ENCODE measurements at places on chromosomes 6 and 20.

DNA sequence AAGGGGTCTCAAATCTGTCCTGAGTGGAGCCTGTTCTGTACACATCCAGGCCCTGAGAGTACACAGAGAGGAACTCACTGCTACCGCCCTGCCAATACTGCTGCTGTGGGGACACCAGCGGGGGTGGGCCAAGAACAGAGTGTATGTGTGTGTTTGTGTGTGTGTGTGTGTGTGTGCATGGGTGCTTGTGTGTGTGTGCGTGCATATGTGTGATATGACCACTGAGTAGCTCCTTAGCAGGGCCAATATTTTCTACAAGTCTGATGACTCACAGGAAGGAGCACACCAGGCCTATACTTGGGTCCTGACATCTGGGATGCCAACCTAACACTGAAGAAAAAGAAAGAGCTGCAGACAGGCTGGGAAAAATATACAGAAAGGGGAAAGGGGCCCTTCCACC is 1.4 kb downstream of the RAET1E start:
- DNase-seq, result no peak

DNA sequence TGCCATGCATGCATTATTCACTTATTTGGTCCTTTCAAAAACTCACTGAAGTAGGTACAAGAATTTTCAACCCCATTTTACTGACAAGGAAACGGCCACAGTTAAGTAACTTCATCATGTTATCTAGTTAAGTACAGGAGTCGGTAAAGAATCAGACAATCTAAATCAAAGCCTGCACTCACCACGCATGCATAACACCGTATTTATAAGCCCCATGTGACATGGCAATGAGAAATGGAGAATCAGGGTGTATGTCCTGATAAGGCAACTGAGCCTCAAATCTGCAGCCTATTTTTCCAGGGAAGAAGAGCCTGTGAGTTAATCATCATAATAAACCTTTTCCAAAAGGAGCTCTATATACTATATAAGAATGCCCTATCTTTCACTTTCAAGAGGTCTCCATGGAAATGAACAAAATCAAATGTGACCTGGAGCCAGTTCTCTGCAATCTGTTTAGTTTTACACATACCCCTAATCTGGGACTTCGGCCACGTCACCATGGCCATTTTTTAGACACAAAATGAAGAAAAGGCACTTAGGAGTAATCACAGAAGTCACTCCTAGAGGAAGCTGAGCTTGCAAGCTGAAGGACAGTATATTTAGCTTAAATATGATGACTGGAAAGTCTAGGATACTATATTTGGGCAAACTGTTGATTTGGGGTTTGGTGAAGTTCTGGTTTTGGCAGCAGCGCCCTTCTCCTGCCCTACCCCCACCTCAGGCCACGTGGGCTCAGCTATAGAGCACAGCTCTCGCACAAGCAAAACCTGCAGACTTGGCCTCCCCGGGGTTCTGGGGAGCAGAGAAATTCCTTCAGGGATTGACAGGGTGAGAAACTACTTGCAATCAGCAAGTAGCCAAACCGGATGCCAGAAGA is 19.2 kb downstream of the TRAM2 start:
- DNase-seq, result no peak

- DNase-seq, result no peak
These were observed 74.0 kb downstream of the ZBTB2 start for GRCh38 chr6:151317103-151317994.

DNA sequence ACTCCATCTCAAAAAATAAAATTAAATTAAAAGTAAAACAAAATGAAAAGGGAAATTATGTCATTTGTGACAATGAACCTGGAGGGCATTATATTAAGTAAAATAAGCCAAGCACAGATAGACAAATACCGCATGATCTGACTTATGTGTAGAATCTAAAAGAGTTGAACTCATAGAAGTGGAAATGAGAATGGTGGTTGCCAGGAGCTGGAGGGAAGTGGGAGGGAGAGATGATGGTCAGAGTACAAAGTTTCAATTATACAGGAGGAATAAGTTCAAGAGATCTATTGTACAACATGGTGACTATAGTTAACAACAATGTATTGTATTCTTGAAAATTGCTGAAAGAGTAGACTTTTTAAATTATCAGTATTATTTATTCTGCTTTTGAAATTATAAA is 183.4 kb downstream of the ID4 start:
- no peak for DNase-seq

DNA sequence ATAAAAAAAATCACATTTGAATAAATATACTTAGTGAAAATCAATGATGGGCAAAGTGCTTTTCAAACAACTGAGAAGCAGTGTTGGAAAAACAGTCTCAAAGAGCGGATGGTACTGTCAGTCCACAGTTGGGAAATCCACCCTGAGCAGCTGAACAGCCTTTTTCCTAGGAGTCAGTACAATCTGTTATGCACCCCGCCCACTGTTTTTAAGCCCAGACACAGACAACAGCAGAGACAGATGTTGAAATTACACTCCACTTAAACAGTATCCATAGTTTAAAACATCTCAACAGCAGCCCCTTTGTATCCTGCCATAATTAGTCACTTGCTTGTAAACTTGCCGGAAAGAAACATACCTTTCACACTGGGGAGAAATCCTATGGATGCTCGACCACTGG is 372 bp downstream of the KIAA0408 start:
- DNase-seq, result no peak

GRCh38 chr6:52385074-52385473 is 23.1 kb downstream of the PAQR8 start:
- DNase-seq, result no peak

GRCh38 chr6:126227833-126228702 is 111.8 kb upstream of the CENPW start:
- peak; percentile 33 for DNase-seq

- DNase-seq, result no peak
These were observed 56.8 kb downstream of the PREP start for GRCh38 chr6:105346052-105346451.

DNA sequence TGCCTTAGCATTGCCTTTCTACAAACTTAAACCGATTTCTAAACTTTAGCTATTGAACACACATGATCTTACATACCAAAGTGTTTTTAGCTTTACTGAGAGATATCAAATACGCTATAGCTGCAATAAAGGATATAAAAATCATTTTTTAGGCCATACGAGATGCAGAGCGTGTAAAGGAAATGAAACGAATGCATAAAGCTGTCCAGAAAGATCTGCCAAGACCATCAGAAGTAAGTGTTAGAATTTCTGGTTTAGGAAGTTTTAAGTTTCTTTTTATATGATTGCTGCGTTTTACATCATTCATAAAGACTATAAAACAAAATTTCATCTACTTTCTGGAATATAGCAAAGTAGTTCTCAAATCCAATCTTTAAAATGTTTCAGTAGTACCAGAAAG is 38.4 kb downstream of the CDC5L start:
- DNase-seq, result no peak

DNA sequence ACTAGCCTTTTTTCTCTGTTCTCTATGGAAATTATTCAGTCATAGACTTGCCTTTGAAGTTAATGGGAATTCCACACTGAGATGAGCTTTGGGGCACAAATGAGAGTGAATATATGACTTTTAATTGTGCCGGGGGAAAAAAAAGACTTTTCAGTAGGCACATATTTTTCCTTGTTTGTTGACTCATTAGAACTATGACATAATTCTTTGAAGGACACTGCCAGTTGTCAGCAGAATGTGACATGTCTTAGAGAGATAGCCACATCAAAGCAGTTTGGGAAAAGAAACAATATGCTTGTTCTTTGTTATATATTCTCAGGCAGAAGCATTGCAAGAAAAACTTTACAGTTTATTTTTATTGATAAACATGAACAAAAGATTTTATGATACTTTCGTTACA is 138.3 kb downstream of the COL9A1 start:
- DNase-seq, result no peak

DNA sequence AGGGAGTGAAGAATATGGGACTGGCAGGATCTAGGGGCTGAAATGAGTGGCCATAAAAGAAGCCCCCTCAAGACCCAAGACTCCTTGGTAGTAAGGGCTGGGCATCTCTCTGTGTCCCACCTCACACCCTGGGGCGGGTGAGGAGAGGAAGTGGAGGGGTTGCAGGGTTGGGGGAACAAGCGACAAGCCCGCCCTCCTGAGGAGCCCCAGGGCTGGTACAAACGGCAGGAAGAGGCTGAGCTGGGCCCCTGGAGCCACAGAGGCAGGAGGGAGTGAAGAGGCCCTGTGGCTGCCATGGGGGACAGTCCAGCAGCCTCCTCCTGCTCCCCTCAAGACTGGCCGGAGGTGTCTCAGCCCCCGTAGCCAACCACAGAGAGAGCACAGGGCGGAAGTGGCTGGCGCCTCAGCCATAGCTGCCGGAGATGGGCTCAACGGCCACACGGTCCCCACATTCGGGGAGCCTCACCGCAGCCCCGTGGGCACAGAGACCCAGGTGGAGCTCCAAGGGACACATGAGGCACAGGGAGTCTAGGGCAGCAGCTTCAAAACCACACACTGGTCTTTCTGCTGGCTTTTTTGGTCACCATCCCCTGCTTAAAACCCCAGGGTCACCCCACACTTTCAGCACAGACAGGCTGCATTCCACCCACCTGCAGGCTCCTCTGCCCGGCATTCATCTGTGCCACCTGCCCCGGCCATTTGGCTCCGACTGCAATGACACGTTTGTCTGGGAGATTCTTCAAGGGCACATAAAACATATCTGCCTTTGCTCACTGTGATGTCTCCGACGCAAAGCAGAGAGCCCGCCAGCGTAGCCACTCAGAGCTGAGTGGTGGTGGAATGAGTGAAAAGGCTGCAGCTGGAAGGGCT is 524 bp downstream of the C20orf203 start:
- peak; percentile 46 for DNase-seq

DNA sequence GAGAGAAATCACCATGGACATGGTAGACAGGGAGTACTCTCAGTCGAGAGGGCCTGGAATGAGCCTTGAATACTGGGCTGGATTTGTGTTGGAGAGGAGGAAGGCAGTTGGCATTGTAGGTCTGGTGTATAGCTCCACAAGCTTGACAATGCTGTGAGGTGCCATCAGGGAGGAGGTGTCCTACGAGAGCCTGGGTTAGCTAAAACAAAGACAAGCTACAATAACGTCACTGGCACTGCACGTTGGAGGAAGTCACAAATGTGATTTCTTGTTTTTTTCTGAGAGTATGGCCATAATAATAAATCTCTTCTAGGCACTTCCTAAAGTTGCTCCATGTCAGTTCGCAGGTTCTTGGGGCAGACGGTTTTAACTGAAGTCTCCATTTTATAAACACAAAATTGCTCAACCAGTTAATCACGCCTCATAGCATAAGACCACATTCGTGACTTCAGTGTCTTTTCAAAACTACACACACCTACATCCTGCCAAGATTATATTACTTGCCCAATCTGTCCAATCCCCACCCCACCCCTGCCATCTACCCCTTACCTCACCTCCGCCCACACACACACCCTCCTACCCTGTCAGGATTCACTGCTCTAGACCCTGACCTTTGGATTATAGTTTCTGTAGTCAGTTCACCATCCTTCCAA is 4.4 kb upstream of the HLA-DMB start:
- DNase-seq, result no peak

- DNase-seq, result no peak
These were observed 88.4 kb downstream of the SULF2 start for GRCh38 chr20:47696856-47697255.

- no peak for DNase-seq
These were observed 29.4 kb upstream of the KIF3B start for GRCh38 chr20:32248043-32248442.

GRCh38 chr20:62201173-62202082 is 18.6 kb downstream of the MTG2 start:
- DNase-seq, result peak; percentile 83

DNA sequence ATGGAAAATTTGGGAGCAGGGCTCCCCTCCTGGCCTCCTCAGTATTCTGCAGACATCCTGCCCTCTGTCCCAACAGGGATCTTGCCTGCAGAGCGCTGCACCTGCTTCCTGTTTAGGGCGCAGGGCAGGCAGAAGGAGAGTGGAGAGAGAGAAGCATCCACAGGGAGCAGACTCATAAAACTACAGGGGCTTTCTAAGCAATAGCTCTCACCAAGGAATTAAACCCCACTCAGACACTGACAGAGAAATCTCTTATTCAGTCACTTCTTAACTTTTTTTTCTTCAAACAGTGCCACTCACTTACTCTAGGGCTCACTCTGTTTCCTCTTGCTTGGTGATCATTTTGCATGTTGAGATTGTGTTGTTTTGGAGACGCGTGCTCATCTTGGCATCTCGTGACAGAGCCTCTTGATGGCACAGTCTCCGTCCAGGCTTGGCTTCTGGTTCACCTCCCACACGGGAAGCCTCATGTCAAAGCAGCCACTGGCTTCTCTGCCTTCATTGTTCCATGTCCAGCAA is 153.1 kb upstream of the INSM1 start:
- DNase-seq, result peak; percentile 84

DNA sequence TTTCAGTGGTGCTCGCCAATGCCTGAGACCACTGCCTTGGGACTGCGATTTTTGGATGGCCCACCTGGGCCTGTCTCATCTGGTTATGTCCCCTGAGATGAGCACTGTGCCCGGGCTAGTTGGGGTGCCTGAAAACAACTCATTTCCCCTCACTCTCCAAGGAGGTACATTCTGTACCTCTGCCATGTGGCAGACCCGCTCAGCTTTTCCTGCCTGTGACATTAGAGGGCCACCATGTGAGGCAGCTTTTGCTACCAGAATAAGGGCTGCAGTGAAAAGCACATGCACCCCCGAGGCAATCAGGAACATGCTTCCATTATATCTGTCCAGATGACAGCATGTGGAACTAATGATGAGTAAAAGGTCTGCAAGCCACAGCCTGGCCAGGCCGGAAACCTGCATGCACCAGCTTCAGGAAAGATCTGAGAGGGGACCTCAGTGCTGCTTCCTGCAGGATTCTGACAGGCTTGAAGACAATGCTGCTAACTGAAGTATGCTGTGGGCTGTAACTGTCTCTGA is 11.3 kb upstream of the SRSF6 start:
- DNase-seq, result no peak

GRCh38 chr20:2741881-2742280 is 49.3 kb downstream of the EBF4 start:
- DNase-seq, result no peak

DNA sequence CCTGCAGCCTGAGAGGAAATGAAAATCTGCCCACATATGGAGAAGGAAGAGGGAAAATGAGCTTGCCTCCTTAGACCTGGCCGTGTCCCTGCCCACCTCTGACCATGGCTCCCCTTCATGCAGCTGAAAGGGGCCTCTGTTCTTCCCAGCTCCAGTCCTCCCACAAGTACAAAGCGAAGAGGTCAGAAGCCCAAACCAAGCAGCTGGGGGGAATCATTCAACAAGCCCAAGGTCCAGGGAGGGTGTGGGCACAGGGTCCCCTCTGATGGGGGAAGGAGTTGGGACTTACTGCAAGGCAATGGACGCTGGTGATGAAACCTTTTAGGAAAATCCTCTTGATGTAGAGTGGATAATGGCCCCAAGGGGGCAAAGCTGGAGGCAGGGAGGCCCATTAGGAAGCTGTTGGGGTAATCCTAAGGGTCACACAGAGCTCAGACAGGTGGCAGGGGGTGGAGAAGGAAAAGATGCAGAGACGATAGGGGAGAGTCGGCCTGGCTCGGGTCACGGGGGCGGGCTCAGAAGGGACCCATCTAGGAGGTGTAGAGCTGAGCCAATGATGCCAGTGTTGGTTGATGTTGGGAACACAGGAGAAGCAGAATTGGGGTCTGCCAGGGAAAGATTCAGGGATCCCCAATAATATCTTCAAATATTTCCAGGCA is 16.1 kb upstream of the GRM4 start:
- DNase-seq, result no peak

GRCh38 chr6:24489881-24490280 is 503 bp upstream of the GPLD1 start:
- no peak for DNase-seq

GRCh38 chr6:10720265-10720959 is 2.5 kb upstream of the TMEM14C start:
- no peak for DNase-seq

- DNase-seq, result no peak
These were observed 123.9 kb downstream of the MAP3K4 start for GRCh38 chr6:161115468-161115867.

- no peak for DNase-seq
These were observed 24.3 kb downstream of the NTSR1 start for GRCh38 chr20:62732842-62733525.
